ENCODE measurements at places on chromosomes 12 and 14.
A peak's percentile ranks its signal among the peaks of the same experiment; 100 is the strongest.

DNA sequence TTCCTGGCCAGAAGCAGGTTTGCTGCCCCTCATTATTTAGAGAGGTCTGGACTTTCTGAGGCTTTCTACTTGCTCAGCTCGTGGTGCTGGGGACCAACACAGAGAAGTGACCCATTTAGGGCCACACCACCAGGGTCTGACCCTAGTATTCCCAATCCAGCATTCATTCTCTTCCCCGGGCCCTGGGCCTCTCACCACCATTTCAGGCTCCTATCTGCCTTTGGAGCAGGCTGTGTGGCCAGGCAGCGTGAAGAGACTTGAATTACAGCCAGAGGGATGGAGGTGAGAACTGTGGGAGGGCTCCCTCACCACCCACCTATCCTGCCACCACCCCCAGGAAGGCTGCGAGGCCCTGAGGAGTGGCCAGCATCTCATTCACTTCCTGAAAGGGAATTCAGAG, 24.6 kb downstream of the FAM222A start:
- no peak for DNase-seq

- no peak for DNase-seq
These were observed 1.9 kb upstream of the ATP5MC2 start for GRCh38 chr12:53677800-53678148.

- DNase-seq = no peak
These were observed 63.4 kb upstream of the IGF1 start for GRCh38 chr12:102543494-102544485.

GRCh38 chr12:18837025-18837424, 99.1 kb downstream of the CAPZA3 start:
- no peak for DNase-seq

- no peak for DNase-seq
These were observed 249.0 kb downstream of the CACNA1C start for GRCh38 chr12:2301531-2302461.

DNA sequence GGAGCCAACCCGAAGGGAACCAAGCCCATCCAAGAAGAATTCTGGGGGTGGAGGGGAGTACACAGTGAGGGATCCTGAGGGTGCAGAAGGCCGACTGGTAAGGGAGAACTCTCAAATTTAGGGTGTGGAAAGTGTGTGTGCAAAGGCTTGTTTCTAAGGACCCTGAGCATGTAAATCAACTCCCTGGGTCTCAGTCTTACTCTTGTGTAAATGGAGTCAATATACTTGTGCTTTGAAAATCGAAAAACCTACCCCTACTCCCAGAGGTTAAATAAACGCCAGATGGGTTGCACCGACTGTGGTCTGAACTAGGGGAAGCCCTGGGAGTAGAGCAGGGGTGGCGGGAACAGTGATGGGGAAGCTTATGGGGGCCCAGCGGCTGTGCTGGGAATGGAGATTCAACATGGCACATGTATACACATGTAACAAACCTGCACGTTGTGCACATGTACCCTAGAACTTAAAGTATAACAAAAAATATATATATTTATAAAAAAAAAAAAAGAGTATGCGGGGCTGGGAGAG, 6.0 kb downstream of the B4GALNT1 start:
- no peak for DNase-seq

DNA sequence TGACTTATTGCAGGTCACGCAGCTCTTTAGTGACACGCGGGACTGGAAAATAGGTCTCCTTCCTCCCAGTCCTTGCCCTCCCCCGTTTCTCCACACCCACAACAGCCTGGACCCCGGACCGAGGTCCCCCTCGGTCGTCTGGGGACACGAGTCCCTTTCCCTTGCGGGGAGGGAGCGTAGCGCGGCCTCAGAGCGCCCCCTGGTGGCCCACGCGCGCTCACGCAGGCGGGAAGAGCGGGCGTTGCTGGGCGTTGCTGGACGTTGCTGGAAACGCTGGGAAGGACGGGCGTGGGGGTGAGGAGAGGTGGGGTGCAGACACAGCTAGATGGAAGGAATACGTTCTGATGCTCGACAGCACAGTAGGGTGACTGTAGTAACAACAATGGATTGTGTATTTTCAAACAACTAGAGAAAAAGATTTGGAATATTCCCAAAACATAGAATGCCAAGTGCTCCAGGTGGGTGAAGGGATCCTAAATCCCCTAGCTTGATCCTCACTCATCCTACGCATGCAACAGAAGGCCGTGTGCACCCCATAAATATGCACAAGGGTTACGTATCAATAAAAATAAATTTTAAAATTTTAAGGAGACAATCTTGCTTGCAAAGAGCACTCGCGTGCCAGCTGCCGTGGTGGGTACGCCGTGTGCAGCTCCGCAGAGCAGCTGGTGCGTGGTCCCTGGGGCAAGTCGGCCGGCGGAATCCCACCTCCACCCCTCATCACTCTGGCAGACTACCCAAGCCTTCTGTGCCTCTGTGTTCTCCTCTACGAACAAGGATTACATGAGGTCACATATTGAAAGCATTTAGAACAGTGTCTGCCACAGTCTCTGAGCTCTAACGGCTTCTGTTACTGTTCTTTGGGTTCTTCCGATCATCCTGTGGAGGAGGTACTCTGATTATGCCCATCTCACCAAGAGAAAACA, 87.4 kb downstream of the B4GALNT3 start:
- no peak for DNase-seq

- no peak for DNase-seq
These were observed 28.5 kb downstream of the PIWIL1 start for GRCh38 chr12:130366159-130366558.

GRCh38 chr12:57519796-57520052, 590 bp downstream of the DDIT3 start:
- DNase-seq = peak; percentile 24

All from Kasumi-1 (cell line).